ENCODE measurements at places on chromosomes 16 and 17.

DNA sequence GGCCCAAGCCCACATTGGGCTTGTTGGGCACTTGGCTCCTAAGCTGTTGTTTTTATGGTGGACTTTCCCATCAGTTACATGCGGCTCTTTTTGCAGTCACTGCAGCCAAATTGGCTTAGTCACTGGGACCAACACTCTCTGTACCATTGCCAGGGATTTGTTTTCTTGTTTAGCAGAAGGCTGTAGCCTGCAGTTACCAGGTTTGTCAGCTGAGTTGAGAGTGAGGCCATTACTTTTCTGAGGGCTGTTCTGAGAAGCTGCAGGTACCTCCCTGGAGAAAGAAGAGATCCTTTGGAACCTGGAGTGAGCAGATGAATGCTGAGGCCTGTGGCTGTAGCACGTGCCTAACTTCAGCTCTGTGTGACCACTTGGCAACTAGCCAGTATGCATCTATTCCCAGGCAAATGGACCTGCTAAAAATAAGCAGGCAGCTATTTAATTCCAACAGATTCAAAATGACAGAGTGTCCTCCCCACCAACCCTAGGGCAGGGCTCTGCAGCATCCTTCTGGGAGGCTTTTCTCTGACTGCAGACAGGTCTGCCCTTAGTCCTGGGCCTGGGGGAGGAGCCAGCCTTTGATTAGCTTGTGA is 12.9 kb downstream of the AKAP1 start:
- DNase-seq: no peak

- no peak for DNase-seq
These were observed 71.9 kb downstream of the N4BP1 start for GRCh38 chr16:48537909-48538745.

- DNase-seq: no peak
These were observed 14.6 kb downstream of the PDK2 start for GRCh38 chr17:50109785-50110184.

GRCh38 chr17:2755891-2756724 is 6.7 kb upstream of the CCDC92B start:
- DNase-seq: no peak

GRCh38 chr17:37174205-37174604 is 201.6 kb upstream of the C17orf78 start:
- DNase-seq: no peak

DNA sequence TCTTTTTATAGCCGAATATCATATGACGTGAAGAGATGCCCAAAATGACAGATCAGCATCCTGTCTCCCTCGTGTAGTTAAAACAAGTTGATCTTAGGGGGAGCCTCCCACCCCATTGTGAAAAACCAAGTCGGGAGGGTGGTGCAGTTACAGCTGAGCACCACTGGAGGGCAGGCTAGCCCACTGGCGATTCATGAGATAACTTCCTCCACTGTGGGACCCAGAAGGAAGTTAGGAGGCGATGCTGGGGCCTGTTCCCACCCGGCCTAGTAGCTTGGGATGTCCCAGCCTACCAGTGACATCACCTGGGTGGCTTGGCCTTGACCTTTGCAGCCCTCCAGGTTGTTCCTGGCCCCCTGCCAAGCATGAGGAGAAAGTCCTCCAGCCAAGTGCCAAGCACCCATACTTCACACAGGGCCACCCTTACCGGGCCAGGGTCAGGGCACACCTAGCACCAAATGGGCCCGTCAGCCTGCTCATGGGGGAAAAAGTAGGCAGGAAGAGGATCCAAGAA is 8.1 kb upstream of the CPNE2 start:
- DNase-seq: peak; percentile 22

DNA sequence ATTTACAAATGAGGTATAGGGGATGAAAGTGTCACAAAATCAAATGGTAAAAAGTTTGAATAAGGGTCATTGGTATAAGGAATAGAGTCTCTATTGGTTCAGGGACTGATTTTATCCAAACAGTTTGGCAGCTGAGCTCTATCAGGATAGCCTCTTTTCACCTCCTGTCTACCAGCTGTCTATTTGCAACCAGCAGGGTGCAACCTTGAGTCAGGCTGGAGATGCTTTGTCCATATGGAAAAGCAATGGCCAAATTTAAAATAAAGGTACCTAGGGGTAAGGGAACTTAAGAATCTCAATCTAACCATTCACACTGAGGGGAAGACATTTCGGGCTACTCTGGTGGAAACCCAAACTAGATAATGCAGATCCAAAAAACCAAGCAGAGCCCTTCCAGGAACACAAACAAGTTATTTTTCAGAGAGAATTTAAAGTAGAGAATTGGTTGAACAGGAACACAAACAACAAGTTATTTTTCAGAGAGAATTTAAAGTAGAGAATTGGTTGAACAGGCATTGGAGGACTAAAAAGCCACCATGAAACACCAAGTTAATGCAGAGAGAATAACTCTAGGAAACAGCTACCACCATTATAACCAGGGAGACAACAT is 12.6 kb upstream of the CA10 start:
- DNase-seq: no peak

- DNase-seq: no peak
These were observed 463 bp downstream of the TOP2A start for GRCh38 chr17:40417258-40417608.

All from esophagus squamous epithelium (tissue), 5 donors.